ENCODE measurements at places on chromosomes 6 and 20.
A peak's percentile ranks its signal among the peaks of the same experiment; 100 is the strongest.

DNA sequence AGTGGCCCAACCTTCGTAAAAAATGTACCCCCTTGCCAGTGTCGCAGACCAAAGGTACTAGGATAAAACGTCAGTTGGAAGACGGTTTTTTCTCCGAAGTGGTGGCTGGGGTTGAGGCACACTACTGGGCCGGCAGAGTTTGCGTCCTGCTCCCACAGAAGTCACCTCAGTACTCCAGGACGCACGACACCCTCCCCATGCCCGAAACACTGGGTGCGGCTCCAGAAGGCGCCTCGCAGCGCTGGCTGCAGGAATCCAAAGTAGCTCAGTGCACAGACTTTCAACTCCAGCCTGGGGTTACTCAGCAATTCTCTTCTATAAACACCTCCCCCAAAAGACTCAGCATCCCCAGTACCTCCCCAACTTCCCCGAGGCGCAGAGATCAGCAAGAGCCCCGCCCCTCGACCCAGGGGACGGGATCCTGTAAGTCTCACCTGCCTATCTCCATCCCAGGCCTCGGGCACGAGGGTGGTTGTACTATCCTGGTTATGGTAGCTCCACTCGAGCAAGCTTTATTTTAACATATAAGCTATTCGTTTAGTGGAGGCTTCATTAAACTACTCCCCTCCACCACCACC is 88.2 kb downstream of the ZFP64 start:
- no peak for DNase-seq

- no peak for DNase-seq
Observed at GRCh38 chr20:22801528-22801927, 217.2 kb upstream of the FOXA2 start.

- DNase-seq = no peak
Observed at GRCh38 chr6:101344885-101345284, 48.6 kb upstream of the GRIK2 start.

DNA sequence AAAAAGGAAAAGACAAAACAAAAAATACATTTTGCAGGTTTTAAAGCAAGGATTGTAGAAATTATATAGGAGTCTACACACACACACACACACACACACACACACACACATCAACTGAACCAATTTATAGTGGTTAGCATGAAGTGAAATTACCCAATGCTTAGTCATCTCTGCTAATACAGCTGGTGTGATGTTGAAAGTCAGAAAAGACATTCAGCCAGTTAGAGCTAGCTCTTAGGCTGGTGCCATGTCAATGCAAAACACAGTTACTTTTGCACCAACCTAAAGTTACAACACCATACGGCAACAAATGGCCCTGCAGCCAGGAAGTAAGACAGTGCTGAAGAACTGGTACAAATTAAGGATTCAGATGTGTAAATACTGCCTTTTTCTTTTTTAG is 15.2 kb downstream of the FAM210B start:
- no peak for DNase-seq

GRCh38 chr20:62141397-62142251 is 1.6 kb downstream of the PSMA7 start:
- no peak for DNase-seq

GRCh38 chr6:41939176-41939847 is 2.3 kb downstream of the CCND3 start:
- no peak for DNase-seq

GRCh38 chr20:63291811-63292210 is 1.2 kb upstream of the COL20A1 start:
- no peak for DNase-seq

DNA sequence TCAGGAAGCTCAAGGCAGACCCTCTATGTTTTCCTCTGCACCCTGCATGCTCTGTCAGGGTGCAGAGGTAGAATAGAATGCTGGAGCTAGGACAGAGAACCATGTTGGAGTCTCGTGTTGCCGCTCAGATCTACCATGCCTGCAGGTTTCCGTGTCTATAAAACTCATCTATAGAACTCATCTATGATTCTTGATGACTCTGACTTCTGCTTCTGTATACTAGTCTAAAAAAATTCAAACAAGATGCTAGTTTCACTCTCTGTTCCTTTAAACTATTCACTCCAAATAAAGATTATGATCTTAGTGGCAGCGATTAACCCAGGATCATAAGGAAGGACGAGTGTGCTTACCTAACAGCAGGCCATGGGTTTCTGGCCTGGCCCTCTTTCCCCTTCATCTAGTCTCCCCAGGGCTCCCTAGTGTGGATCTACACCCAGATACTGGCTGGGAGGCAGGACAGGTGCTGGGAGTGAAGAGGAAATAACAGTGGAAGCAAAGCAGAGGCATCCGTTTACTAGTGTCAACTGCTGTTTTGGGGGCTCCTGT is 162.7 kb upstream of the SUPT3H start:
- no peak for DNase-seq

- no peak for DNase-seq
Observed at GRCh38 chr6:129498541-129498940, 211.4 kb downstream of the ARHGAP18 start.

DNA sequence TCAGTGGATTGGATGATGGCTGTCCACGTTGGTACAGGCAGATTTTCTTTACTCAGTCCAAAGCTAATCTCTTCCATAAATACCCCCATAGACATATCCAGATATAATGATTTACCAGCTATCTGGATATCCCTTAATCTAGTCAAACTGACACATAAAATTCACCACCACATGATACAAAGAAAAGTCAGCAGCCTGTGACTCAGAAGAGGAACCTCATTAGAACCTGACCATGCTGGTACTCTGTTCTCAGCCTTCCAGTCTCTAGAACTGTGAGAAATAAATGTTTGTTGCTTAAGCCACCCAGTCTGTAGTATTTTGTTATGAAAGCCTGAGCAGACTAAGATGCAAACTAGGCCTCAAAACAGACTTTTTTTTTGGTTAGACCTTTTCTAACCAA is 431.3 kb upstream of the RNF217 start:
- DNase-seq = no peak

- DNase-seq = no peak
Observed at GRCh38 chr6:104134876-104135275, 724.8 kb downstream of the HACE1 start.

GRCh38 chr20:50120935-50121693 is 8.2 kb upstream of the UBE2V1 start:
- peak; percentile 45 for DNase-seq

- no peak for DNase-seq
Observed at GRCh38 chr6:26319405-26320128, 45.4 kb upstream of the BTN3A2 start.

GRCh38 chr6:105087571-105088211 is 92.1 kb downstream of the POPDC3 start:
- DNase-seq = no peak

GRCh38 chr20:44040202-44040915 is 125.7 kb downstream of the TOX2 start:
- no peak for DNase-seq

All from central memory CD8-positive, alpha-beta T cell (primary cell).